Stimulated activated CD4-positive, alpha-beta T cell treated with anti-CD3 and anti-CD28 coated beads, Interleukin-1b, Interleukin-23, amount 100 ng/mL, for 1 hour (primary cell): ENCODE measurements at places on chromosomes 12 and 14.
A peak's percentile ranks its signal among the peaks of the same experiment; 100 is the strongest.

GRCh38 chr12:48182631-48183030, 813 bp upstream of the CCDC184 start:
- no peak for DNase-seq

DNA sequence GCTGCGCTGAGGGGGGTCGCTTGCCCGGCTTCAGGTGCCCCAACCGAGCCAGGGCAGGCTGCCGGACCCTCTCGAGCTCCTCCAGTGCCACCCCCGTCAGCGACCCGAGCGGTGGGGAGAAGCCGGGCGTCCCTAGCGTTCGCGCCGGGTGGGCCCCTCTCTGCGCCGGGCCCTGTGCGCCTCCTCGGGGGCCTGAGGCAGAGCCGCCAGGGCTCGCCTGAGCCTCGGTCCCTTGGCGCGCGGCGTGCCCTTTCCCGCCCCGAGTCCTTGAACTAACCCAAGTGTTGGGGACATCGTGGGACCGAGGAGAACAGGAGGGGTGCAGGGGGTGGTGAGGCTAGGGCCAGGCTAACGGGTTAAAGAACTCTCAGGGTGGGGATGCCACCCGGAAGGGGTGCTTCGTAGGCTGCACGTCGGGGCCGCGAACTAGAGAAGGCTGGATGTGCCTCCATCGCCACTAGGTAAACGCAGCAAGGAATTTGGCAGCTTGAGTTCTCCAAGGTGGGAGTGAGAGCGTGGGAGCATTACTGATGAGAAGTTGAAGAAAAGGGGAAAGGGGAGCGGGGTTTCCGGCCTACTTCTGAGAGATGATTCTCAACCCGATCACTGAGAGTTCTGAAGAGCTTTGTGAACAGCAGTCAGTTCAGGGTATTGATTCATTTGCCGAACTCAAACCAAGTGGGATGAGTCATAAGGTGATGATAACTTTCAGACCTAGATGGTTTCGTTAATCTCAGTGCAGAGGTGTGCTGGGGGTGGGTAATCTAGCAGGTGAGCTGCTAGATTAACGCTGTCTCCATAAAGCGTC, 618 bp downstream of the RNF34 start:
- peak; percentile 3 for DNase-seq

GRCh38 chr14:64410084-64410774, 22.1 kb downstream of the MTHFD1 start:
- no peak for DNase-seq

DNA sequence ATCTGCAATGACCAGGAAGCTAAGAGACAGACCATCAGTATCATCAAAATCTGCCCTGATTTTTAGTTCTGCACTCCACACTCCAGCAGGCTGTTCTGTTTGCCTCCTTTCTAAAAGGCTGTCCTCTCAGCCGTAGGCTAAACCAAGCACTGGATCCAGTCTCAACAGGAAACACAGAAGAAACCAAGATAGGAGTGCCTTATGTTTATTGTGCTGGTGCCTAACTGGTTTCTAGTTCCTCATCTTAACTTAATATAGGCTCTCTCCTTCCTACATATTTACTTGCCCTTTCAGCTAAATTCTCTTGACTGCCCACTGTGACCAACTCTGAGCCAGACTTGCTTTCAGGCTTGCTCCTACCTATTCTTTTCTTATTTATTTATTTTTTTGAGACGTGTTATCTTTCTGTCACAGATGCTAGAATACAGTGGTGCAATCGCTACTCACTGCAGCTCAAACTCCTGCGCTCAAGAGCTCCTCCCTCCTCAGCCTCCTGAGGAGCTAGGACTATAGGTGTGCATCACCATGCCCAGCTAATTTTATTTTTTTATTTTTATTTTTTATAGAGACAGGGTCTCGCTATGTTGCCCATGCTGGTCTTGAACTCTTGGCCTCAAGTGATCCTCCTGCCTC, 30.8 kb downstream of the GALNT4 start:
- no peak for DNase-seq

DNA sequence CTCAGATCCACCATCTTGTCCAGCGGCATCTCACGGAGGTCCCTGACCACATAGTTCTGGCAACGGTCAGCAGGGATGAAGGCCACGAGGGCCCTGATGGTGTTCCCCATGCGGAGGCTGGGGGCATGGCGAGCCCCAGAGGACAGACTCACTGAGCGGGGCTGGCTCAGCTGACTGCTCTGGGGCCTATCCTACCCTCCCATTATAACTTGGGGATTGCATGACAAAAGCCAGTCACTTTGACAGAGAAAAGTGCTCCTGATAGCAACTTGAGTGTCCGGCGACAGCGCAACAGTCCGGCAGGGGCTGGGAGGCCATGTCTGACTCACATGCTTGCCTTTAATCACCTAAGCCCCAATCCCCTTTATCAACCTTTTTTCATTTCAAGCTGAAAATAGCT, at the start of gene LRRC10:
TSS of gene LRRC10 (minus strand) at position 179 of the 400 bp plus-strand sequence. CDS start at position 110, 69 bp downstream.
- no peak for DNase-seq

- DNase-seq: no peak
These were observed 48.5 kb downstream of the BAZ1A start for GRCh38 chr14:34826661-34827060.

GRCh38 chr12:4849115-4849541, 60.6 kb upstream of the KCNA1 start:
- no peak for DNase-seq

- DNase-seq: no peak
These were observed 28.2 kb downstream of the TBK1 start for GRCh38 chr12:64480148-64480547.

DNA sequence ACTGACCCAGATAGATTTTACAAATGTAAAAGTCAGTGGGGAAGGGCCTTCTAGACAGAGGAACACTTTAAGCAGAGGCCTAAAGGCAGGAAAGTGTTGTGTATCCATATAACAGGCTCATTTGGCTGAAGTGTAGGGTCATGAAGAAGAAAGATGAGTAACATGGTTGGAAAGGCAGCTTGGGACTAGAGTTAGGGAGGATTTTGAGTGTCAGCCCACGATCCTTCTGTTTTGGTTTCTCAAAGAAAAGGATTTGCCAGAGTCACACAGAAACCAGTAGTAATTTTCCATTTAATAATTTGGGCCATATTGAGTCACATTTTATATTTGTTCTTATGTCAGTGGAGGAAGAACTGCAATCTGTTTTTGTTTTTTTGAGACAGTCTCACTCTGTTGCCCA, 76.4 kb downstream of the ZC3H14 start:
- no peak for DNase-seq

GRCh38 chr14:23828616-23829015, 125.0 kb upstream of the DHRS4 start:
- no peak for DNase-seq

DNA sequence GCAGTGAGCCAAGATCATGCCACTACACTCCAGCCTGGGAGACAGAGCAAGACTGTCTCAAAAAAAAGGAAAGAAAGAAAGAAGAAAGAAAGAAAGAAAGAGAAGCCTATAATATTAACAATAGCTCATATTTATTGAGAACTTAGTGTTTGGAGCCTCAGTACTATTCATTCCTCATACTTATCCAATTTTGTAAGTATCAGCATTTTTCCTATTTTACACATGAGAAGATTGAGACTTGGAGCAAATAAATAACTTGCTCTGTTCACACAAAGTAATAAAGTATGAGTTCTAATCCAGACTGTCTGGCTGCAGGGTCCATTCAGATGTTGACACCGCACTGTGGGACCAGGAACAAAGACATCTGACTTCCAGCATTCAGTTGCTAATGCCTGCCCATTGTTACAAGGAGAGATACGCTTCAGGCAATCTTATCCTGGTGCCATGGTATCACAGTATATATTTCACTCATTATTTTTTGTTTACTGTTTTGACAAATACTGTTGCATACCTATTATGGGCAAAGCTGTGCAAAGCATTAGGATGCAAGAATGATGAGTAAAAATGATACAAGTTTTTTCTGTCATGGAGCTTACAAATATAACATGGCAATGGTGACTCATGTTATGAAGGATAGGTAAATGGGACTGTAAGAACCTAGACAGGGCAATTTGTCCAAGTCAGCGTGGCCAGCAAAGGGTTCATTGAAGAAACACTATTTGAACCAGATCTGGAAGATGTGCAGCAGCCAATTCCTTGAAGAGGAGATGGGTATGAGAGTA, 21.4 kb upstream of the TMTC2 start:
- no peak for DNase-seq

DNA sequence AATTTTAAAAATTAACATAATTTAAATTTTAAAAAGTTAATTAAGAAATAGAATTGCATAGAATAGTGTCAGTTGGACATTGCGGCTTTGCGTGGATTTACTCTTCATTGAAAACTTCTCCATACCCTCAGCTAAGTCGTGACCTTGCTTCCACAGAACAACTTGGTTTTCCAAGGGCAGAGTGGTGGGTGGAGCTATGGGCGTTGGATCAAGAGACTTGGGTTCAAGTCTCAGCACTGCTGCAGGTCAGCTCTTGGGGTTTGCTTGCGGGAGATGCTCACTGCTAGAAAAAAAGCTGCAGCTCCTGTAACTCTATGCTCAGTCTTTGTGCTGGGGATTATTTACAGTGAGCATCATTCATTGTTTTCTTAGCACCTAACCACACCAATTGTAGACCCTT, 133.7 kb downstream of the PRIMA1 start:
- DNase-seq: no peak

DNA sequence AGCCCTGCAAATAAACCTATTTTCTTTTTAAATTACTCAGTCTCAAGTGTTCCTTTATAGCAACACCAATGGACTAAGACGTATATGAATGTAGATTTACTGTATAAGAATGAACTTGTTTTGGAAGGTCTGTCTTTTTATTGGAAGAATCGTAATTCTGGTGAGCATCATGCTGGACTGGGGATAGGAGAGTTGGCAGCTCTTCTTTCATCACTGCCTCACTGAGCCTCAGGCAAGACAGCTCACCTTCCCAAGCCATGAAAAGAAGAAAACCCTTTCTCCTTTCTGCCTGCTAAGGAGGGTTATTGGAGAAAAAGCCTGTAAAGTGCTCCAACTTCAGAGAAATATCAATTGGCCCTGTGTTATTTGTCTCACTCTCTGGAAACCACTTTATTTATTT, 9.1 kb upstream of the RNF34 start:
- no peak for DNase-seq

DNA sequence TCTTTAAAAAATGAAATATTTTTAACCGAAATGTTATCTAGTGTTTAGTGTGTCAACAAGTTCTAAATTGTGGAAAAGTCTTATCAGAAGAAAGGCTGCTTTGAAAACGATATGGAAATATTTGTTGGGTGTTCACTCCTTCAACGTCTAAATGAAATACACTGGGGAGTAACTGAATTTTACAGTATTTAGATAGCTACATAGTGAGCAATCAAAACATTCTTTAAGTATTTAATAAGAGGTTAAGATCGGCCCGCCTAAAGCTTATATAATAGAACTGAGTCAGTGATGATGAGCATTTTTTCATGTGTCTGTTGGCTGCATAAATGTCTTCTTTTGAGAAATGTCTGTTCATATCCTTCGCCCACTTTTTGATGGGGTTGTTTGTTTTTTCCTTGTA, 228.3 kb downstream of the RAD51B start:
- no peak for DNase-seq

- DNase-seq: no peak
These were observed 188.4 kb downstream of the MED13L start for GRCh38 chr12:116089080-116089479.

DNA sequence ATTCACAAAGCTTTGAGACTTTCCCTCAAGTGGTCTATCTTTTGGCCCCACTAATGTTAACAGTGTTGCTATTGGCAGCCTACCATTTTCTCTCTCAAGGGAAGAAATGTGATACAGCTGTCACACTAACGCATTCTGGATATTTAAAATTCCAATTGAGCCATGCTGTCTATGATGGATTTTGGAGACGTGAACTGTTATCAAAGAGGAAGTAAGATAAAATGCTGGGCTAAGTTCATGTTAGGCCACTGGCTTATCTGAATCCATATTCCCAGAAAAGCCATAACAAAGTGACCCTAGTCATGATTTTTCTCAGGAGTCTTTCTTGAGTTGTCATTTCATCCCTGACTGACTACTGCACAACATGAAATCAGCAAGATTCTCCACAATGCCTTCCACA, 200.2 kb downstream of the PHLDA1 start:
- DNase-seq: no peak

GRCh38 chr14:78104160-78104559, 66.0 kb upstream of the NRXN3 start:
- no peak for DNase-seq

DNA sequence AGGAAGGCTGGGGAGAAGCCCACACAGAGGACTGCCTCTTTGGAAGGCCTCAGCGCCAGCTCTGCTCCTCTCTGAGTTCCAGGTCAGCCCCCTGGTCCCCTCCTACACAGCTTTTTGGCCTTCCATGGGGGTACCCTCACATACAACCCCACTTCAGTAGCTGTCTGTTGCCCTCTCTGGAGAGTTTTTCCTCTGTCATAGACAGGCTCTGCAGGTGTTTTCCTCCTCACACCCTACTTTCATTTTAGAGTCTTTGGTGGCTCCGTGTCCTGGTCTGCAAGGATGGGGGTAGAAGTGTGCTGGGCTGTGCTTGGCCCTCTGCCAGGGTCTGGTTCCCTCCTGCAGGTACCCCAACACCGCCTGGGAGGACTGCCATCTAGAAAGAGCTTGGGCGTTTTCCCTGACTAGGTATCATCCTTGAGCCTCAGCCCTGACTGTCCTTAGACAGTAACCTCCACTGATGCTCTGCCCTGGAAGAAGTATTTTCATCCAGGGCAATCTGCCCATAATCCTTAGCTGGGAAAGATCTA, 15.1 kb downstream of the ZDHHC22 start:
- no peak for DNase-seq

GRCh38 chr14:34640826-34641225, 10.9 kb upstream of the SNX6 start:
- no peak for DNase-seq

DNA sequence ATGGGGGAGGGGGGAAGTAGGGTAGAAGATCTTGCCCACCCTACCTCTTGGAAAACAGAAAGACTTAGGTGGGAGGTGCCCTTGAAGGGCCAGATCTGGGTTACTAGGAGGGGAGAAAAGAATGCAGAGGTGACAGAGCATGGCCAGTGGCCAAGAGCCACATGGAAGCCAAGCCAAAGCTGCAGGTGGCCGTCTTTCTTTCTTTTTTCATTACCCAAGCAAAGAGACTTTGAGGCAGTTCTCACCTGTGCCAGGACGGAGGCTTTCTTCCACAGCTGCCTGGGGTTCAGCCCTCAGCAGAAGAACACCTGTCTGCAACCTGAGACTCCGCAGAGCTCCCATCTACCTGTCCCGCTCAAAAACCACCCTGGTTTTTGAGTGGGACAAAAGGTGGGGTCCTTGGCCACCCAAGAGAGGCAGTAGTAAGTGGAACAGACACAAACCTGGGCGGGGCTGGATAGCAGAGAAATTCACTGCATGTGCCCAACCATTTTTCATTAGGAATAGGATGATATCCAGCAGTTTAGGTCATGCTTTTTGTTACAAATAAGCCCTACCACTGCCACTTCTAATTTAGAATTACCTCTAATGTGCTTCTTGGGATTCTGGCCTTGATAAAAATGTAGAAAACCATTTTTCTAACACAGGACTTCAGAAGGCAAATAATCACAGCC, 116.5 kb downstream of the DYRK2 start:
- no peak for DNase-seq

- DNase-seq: no peak
These were observed 155.5 kb upstream of the NTF3 start for GRCh38 chr12:5276327-5276880.

- DNase-seq: no peak
These were observed 4.6 kb upstream of the LEMD3 start for GRCh38 chr12:65164774-65165173.

GRCh38 chr14:50364792-50365191, 31.9 kb downstream of the CDKL1 start:
- DNase-seq: no peak

GRCh38 chr12:99974146-99974545, 10.6 kb downstream of the ANKS1B start:
- no peak for DNase-seq

GRCh38 chr12:93667672-93668071, 9.5 kb upstream of the CRADD start:
- DNase-seq: no peak
